ENCODE measurements at places on chromosomes 4 and X.

- no peak for DNase-seq
Measured at GRCh38 chr4:136927172-136927571, 605.1 kb downstream of the PCDH18 start.

- DNase-seq, result no peak
Measured at GRCh38 chr4:125484912-125485311, 170.2 kb downstream of the FAT4 start.

- no peak for DNase-seq
Measured at GRCh38 chr4:10182446-10183424, 66.1 kb upstream of the WDR1 start.

- DNase-seq, result no peak
Measured at GRCh38 chrX:150219374-150220185, 143.5 kb upstream of the MAMLD1 start.

DNA sequence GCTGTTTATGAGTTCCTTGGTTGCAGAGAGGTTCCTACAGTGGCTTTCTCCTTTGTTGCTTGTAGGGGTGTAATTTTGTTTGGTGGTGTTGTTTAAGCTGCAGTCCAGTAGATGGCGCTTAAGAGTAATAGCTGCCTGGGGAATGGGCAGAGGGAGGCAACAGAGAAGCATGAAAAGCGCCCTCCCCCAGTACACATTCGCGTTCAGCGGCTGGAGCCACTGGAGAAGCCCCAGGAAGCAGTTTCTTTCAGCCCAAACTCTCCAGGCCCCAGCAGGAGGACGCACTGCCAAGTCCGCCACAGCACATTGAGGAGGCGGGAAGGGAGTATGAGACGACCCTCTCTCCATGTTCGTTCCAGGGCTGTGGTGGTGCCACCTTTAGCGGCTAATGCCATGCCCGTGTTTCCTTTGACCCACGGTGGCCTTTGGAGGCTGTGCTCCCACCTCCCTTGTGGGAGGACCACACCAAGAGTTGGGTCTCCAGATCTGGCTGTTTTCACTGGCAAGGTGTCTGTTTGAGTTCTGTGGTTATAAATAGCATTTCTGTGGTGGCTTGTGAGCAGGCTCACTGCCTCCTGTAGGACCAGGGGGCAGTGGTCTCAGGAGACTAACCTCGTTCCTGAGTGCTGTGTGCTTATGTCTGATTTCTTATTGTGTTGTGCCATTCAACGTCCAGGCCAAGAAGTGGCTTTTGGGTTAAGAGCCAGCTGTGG lies 252.3 kb downstream of the ARHGAP10 start:
- no peak for DNase-seq

DNA sequence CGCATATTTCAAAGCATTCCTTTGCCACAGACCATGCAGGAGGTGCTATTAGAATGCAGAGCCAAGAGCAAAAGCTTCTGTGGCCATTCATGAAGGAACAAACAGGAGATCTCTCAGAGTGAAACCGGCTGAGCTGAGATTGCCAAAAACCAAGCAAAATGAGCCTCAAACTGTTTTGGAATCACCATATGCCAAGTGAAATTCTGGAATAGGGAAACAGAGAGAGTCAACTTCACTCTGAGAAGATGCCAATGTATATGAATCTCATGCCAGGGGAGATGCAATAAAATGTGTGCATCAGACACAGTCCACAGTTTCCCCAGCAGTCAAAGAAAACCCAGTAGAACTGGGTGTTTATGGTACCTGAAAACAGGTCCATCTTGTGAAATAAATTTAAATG lies 42.3 kb downstream of the SRPX start:
- no peak for DNase-seq

DNA sequence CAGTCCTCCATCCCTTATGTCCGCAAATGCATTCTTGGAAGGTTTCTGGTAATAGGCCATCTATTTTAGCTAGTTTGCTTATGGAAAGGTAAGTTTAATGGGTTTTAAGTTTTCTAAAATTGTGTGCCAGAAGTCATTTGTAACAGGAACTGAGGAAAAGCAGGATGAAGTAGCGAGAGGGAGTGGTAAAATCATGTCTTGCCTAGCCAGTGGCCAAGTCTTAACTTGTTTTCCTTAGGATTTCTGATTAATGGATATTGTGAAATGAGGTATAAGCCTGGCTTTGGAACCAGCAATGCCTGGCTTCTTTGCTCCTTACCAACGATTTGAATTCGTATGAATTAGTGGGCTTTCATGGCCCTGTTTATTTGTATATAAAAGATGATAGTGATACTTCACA lies 7.3 kb downstream of the SEC24B start:
- DNase-seq, result no peak

GRCh38 chrX:45515262-45516215 lies 314.9 kb upstream of the DIPK2B start:
- DNase-seq, result peak; percentile 12

DNA sequence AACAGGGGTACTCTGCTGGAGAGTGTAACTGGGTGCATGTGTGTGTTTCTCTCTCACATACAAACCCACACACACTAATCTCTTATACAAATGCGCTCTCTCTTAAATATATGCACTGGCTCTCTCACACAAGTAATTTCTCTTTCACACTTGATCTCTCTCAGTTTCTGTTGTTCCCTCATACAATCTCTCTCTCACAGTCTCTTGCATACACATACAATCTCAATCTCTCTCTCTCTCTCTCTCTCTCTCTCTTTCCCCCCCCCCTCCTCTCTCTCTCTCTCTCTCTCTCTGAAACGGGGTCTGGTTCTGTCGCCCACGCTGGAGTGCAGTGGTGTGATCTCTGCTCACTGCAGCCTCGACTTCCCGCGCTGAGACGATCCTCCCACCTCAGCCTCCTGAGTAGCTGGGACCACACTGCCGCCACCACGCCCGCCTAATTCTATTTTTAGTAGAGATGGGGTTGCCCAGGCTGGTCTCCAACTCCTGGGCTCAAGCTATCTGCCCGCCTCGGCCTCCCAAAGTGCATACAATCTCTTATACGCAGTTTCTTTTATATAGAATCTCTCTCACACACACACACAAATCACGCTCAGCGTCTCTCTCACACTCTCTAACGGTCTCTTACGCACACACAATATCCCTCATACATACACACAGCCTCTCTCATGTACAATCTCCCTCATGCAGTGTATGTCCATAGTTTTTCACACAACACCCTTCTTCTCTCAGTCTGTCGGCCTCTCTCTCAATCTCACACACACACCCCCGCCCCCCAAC lies 518 bp upstream of the FAM241A start:
- DNase-seq, result no peak

DNA sequence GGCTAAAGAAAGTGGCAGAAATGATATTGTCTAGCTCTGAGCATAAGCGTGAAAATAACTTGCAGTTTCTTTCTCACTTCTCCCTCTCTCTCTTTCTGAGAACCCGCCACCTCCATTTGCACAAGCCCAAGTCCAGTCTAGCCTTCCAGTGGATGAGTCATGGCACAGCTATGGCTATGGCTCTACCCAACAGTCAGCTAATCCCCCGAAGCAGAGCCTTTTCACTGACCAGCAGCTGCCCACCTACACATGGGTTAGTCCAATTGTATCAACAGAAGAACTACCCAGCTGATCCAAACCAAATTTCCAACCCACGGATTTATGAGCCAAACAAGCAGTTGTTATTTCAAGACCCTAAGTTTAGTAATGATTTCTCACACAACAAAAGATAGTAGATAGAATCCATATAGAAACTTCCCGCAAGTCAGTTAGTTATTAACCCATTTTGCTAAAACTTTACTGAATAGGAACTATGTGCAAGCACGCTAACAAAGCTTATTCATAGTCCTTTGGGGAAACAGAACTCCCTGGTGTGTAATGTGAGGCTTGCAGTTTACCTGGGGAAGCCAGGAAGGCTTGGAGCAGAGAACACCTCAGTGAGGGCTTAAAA lies 282.3 kb downstream of the INPP4B start:
- DNase-seq, result no peak

DNA sequence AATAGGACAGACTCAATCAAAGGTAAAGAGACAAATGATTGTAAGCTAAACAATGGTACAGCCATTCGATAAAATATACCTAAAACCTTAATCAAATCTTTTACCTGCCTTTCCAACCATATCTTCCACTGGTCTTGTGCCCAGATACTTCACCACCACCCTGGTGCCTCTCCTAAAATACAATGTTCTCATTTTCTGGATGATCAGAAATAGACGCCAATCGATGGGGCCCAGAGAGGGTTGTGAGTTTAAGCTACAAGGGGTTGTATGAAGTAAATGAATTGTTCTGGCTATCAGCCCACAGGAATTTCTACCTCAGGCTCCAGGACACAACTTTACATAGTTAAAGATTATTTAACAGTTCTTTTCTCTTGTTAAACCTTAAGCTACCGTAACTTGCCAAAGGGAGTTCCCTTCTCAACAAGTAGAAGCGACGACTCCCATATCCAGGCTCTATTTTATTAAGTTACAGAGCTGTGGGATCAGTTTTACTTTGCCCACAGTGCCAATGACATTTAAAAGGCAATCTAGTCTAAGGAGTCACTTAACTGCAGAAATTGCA lies 99.1 kb downstream of the CHRNA9 start:
- no peak for DNase-seq

- no peak for DNase-seq
Measured at GRCh38 chrX:106932492-106932923, 12.3 kb downstream of the CLDN2 start.

GRCh38 chrX:45743081-45743533 lies 542.4 kb upstream of the DIPK2B start:
- DNase-seq, result no peak

DNA sequence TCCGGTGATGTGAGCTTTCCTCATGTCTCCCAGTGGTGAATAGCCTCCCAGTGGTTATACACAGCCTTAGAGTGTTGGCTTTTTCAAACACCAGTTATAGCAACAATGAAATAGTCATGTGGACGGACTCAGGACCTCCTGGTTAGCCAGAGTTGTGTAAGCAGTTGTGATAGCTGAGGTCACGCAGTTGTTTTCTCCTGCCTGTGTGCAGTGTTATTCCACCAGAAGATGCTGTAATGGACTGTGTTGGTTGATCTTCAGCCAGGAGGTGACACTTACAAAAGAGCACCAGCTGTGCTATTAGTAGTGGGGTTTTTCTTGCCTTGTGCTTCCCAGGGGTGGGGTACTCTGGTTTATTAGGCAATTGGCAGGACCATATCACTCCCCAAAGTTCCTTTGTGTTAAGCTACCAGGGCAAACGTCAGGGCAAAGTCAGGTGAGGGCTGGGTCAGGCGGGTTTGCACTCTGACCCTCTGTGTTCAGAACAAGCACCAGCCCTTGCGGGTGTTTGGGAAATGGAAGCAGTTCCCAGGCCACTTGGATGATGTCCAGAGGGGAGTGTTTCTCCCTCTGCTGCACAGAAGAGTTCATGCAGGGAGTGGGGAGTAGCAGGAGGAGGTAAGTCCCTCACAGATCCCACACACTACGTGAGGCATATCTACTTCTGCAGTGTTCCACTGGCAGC lies 252.6 kb downstream of the TMEM47 start:
- DNase-seq, result no peak

- DNase-seq, result peak; percentile 87
Measured at GRCh38 chr4:27592738-27593137, 732.1 kb downstream of the STIM2 start.

DNA sequence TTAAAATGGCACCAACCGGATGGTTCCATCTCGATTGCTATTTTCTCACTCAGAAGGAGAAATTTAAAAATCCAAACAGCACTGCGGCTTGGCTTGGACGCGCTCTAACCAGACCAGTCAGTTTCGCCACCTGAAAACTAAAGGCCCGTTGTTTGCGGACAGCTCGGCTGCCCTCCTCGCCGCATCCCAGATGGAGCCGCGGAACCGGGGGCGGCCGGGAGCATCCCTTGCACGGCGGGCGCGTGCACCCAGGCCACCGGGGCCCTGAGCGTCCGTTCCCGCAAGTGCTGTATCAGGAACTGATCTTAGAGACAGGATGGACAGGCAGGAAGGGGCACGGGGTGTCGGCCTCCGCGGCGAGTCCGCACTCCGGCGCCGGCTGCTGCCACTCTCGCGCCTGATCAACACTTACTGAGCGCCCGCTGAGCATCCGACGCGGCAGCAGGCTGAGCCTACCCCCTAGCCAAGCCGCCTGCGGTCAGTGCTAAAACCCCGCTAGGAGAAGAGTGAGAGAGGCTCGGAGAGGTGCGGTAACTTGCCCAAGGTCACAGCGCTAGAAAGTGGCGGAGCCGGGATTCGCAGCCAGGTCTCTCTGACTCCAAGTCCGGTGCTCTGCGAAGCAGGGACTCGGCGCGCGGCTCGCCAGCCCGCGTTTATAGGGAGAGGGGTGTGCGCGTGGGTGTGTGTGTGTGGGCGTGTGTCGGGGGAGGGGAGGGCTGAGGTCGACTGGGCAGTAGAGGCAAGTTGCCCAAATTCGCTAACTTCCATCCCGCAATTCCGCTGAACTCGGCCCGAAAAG lies at the start of gene CITED1:
TSS of gene CITED1 (minus strand) at position 629 of the 799 bp plus-strand sequence. CDS start 3,045 bp downstream, outside the sequence.
- no peak for DNase-seq

- no peak for DNase-seq
Measured at GRCh38 chr4:185566972-185567371, 31.7 kb upstream of the PDLIM3 start.

DNA sequence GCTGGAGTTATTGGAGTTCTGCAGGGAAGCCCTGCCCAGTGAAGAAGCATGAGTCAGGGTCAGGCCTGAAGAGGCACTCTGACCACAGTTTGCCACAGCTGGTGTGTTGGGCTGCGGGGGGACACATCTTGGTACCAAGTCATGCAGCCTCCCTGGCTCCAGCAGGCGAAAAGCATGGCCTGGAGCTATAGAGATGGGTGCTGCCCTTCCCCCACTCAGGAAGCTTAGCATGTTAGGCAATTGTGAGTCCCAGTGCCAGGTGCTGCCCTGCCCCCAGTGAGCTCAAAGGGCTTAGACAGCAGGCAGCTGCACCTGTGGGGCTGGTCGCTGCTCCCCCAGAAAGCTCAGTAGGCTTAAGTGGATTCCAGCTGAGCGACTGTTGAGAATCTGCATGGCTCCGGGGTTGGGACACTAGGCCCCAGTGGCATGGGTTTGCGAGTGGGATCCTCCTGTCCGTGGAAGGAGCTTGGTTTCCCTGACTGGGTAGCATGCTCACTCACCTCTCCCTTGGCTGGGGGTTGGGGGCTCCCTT lies 755.5 kb downstream of the GLUD2 start:
- DNase-seq, result no peak

DNA sequence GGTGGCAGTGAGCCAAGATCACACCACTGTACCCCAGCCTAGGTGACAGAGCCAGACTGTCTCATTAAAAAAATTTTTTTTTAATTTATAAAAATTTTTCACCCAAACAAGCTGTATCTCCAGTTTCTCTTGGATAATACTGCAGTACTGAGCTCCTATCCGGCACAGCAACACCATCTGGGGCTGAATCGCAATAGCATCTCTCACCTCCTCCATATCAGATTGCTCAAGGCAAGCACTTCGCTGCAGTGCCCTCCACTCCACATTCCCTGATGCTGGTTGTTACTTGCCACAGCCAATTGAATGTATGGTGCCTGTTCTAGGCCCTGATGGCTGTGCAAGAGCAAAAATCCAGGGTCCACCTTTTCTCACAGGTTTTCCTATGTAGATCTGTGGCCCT lies 69.3 kb upstream of the FAM241A start:
- no peak for DNase-seq

GRCh38 chr4:87807402-87807801 lies 8.0 kb downstream of the IBSP start:
- no peak for DNase-seq

- DNase-seq, result no peak
Measured at GRCh38 chr4:158544141-158544540, 22.5 kb downstream of the RXFP1 start.

- no peak for DNase-seq
Measured at GRCh38 chrX:153646620-153647373, at the start of gene DUSP9. TSS of gene DUSP9 (plus strand) at chrX:153647203. CDS start at chrX:153647954, 751 bp downstream.

GRCh38 chr4:65367306-65367705 lies 303.0 kb downstream of the EPHA5 start:
- DNase-seq, result no peak
